ENCODE measurements at places on chromosomes 2 and 18.

DNA sequence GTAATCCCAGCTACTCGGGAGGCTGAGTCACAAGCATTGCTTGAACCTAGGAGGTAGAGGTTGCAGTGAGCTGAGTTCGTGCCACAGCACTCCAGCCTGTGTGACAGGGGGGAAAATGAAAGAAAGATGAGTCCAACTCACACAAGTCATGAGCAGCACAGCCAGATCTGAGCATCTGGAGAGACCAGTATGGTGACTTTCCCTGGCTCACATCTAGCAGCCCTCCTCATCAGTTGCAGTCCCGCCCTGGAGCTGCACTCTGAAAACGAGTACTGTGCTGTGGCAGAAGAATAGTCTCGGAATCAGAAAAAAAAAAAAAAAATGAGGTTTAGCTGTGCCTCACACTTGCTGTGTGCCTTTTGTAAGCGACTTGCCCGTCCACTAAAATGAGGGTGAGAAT lies 74.4 kb upstream of the TRIB2 start:
- DNase-seq: no peak

- DNase-seq: no peak
Observed at GRCh38 chr2:154557906-154558305, 140.6 kb upstream of the KCNJ3 start.

DNA sequence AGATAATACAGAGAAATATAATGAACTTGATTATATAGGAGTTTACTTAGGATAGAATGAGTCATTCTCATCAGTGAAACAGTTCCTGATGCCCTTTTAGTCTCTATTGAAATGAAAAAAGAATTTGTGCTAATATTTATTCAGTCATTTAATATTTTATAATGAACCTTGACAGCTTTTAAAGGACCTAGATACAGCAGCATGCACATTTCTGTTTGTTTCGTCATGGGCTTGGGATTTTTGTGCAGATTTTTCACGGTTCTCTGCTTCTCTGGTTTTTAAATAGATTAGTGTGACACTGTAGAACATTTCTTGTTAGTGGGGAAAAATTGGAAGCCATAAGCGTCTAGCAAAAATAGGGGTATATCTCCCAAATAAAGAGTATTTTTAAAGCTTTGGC lies 60.7 kb downstream of the NABP1 start:
- no peak for DNase-seq

DNA sequence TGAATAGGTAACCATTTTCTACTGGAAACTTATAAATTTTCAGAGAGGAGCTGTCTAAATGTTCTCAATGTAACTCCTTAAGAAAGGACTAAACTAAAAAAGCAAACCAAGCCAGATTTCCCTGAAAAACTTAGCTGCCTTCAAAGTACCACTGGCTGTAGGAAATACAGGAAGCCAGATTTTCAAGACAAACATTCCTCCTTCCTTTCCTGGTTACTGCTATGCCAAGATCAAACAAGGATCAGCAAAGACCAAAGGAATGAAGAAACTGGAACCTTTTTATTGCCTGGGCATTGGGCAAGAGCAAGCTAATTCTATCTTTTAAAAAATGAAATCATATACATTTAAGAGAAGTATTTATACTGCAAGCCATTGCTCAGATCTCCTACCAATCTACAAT lies 212.7 kb downstream of the DYM start:
- no peak for DNase-seq

DNA sequence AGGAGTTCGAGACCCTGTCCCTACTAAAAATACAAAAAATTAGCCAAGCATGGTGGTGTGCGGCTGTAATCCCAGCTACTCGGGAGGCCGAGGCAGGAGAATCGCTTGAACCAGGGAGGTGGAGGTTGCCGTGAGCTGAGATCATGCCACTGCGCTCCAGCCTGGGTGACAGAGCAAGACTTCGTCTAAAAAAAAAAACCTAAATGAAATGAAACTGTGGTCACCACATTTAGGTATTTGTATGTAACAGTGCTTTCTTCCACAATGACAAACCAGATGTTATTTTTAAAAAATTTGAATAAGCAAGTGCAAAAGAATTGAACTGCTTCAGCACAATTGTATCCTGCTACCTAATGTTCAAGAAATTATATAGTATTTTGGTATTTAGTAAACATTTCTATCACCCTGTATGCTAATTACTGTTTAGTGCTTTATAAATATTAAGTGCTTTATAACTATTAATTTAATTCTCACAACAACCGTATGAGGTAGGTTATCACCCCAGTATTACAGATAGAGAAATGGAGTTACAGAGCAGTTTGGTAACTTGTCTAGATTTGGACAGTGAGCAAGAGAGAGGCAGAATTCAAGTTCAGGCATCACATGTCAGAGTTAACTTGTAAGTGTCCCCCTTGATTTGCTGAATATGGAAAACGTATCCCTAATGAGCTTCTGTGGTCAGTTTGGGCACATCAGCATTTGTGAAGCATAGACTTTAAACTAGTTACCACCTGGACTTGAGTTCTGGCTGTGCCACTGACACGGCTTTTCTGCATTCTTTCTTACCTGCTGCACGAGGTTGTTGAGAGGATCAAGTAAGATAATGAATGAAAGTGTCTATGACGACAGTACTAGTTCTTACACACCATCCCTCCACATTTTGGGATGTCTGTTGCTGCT lies 14.4 kb downstream of the PHLPP1 start:
- no peak for DNase-seq
